ENCODE measurements at places on chromosomes 2 and 18.

GRCh38 chr18:70195852-70196434 lies 9.5 kb downstream of the RTTN start:
- peak; percentile 58 for DNase-seq

DNA sequence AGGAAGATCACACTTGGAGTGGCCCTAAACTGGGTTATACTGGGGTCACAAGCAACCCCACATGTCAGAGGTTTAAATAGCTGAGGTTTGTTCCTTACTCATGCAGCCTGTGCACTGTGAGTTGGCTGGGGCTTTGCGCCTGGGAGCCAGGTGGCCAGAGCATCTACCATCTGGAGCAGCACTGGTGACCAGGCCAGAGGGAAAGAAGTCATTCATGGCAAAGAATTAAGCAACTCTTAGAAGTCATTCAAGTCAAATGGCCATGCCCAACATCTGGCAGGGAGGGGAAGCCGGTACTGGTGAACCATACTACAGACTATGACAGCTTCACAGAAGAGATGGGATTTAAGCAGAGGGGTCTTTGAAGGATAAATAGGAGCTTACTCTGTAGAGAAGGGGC lies 90.7 kb downstream of the POLR1A start:
- no peak for DNase-seq

GRCh38 chr2:46689993-46690392 lies 210.6 kb downstream of the TMEM247 start:
- peak; percentile 60 for DNase-seq

DNA sequence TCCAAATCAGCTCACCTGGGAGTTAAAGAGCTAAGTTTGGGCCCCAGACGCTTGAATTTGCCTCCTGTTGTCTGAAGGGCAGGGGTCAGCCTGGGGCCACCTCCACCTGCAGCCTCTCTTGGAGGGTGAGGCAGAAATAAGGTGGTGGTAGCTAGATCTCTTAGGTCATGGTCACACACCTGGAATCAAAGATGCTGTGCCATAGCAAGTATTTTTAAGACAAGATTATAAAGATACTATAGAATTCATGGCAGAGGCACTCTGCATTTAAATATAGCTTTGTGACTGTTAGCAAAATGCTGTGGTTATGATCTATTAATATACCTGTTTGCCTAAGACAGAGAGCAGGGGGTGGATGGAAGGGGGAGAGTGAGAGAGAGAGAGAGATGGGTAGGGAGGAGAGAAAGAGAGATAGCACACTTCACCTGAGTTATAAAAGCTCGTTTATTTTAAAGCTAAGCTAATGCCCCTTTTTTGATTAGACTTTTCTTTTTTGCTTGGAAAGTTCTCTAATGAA lies 242.7 kb downstream of the TMEM182 start:
- no peak for DNase-seq

- DNase-seq: no peak
Measured at GRCh38 chr2:237501892-237502513, 15.0 kb downstream of the MLPH start.

DNA sequence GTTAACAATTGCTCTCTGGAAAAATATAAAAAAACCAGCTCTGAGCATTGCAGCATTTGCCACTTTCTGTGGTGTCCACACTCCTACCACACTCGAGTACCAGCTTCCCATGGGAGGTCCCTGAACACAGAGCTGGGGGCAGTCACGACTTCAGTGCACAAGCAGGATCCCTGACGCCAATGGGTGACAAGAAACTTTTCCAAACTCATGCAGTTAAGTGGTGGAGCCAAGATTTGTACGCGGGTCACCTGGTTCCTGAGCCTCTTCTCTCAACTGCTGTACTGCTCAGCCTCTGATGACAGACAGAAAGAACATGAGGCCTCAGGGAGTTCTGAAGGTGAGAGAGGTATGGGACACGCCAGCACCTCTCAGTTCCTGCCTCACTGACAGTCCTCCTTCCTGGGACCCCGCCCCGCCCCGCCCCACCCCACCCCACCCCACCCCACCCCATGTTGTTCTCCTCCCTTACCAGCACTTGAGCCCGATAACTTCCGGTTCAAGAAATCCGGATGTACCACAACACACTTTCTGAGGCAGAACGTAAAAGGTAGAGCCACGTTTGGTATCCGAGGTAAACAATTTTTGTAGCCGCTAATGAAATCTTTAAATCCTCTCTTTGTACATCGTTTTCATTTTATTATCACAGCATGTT lies 287.6 kb downstream of the MYCN start:
- DNase-seq: no peak

- peak; percentile 84 for DNase-seq
Measured at GRCh38 chr2:9336576-9337314, 86.6 kb downstream of the ITGB1BP1 start.

- peak; percentile 65 for DNase-seq
Measured at GRCh38 chr2:151159109-151159662, 102.5 kb downstream of the RBM43 start.

- DNase-seq: no peak
Measured at GRCh38 chr2:1611886-1612285, 132.4 kb downstream of the PXDN start.

DNA sequence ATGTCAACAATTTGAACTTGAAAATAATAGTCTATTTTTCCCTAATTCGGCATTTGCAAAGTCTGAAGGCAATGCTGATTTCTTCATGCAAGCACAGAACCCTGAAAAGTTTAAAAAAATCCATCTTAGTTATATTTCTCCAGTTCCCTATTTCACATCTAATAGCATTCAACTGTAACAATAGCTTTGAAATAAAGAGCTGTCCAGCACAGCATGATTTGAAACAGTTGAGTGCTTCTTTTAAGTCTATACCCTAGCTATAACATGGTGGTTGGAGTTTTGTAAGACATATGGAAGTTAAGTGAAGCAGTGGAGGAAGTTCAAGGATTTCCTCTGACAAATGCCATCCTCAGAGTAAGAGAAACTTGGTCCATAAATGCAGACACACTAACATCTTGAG lies 691.9 kb downstream of the ERBB4 start:
- no peak for DNase-seq

GRCh38 chr2:104702031-104702850 lies 151.7 kb upstream of the POU3F3 start:
- DNase-seq: peak; percentile 82

DNA sequence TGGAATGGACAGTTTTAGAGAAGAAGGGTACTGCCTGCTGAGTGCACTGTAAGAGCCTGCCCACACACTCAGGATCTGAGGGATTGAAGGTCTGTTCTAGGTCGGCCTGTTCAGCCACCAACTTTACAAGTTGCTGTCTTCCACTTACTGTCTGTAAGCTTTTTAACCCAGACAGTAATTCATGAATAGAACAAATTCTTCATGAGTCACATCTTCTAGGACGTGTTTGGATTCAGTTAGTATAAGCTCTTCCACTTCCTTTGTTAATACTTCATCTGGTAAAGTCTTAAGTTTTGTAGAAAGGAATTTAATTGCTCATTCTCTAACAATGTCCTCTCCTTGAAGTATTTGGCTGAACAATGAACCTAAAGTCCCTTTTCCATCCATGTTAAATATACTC lies 74.6 kb downstream of the PDE11A start:
- DNase-seq: no peak

DNA sequence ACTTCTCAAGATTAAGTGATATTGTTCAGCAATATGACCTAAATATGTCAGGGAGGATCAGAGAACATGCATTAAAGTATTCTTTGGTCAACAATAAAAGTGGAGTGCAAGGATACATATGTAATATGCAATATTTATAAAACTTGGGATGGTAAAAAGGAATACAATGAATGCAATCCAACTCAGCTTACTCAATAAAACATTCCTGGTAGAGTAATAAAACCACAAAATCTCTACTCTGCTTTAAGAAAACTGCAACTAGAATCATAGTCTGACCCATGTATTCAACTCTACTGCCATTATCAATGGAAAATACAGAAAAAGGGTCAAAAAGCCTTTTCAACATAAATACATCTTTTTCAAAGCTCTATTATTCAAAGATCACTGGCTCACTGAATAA lies 11.6 kb downstream of the IRS1 start:
- no peak for DNase-seq

GRCh38 chr2:9939587-9940485 lies 11.7 kb upstream of the GRHL1 start:
- no peak for DNase-seq

GRCh38 chr18:4599312-4599711 lies 144.2 kb upstream of the DLGAP1 start:
- DNase-seq: no peak

- no peak for DNase-seq
Measured at GRCh38 chr2:176923205-176923604, 289.4 kb upstream of the HNRNPA3 start.

DNA sequence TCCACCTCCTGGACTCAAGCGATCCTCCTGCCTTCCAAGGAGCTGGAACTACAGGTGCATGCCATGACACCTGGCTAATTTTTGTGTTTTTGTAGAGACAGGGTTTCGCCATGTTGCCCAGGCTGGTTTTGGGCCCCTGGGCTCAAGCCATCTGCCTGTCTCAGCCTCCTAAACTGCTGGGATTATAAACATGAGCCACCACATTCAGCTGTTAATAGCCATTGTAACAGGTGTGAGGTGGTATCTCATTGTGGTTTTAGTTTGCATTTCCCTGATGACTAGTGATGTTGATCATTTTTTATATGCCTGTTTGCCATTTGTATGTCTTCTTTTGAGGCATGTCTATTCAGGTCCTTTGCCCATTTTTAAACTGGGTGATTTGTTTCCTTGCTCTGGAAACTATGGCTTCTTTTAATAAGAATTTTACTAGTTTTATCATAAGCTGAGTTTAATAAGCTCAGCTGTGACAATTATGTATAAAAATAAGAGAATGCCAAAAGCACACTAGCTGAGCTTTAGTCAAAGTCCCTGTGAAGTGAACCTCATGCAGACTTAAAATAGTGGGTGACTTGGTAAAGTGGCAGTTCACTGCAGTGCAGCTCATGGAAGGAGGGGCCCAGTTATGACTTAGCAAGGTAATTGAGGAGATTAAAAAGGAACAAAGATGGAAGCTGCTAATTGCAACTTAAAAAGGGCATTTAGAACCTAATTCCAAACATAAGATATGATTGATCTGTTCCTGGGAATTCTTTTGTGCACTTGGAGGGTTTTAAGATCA lies 465.1 kb downstream of the TGIF1 start:
- DNase-seq: no peak

GRCh38 chr2:197207598-197207997 lies 103.0 kb downstream of the ANKRD44 start:
- DNase-seq: no peak

- DNase-seq: no peak
Measured at GRCh38 chr18:32770054-32770665, 2.7 kb downstream of the KLHL14 start.

GRCh38 chr2:104428155-104428554 lies 425.8 kb upstream of the POU3F3 start:
- DNase-seq: no peak

- DNase-seq: no peak
Measured at GRCh38 chr2:14143435-14143834, 489.1 kb upstream of the LRATD1 start.

GRCh38 chr2:170375192-170375591 lies 197.2 kb downstream of the MYO3B start:
- DNase-seq: no peak

DNA sequence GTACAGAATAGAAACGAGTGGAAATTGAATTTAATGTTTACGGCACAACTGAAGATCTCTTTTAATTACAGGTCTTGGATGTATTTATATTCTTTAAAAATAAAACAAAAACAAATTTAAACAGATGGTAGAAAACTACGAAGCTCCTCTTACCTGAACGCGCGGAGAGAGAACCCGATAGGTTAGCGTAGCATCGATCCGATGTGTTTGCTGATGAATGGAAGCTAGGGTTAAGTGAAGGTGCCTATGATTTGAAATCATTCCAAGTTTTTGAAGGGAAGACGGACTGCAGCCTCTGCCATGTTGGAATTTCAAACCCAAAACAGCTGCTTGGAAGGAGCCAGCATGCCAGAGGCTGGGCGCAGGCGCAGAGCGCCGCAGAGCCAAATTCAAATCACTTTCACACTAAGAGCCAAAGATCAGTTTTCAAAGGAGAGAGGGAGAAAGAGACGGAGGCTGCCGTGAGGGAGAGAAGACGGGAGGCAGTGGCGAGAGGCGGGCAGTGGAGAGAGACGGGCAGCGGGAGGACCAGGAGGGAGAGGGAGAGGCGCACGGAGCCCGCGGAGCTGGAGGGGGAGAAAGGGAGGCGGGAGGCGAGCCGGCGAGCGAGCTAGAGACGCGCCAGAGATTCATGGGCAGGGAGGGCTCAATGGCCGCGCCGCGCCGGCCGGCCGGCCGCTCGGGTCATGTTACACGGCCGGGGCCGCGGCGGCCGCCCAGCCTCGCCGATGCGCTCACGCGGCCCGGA lies at the start of gene FIGN:
Gene FIGN (minus strand): TSS at position 324 of the 748 bp plus-strand sequence. CDS start 1,081 bp downstream, outside the sequence.
- DNase-seq: peak; percentile 96

DNA sequence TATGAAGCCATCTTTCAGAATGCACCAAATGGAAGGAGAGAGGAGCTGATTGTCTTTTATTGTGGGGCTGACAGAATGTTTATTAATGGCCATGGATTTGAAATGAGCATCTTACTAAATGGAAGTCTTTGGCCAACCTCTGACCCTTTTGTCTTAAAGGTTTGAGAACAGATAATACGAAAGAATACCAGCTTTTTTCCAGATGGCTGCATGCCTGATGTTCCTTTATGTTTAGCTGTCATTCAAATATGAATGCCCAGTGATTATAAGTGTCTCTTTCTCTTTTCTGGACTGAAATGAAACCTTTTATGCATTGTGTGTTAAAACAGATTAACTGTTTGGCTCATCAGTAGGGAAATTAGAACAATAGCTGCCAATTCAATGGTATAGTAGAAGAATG lies 46.0 kb downstream of the PARD3B start:
- DNase-seq: peak; percentile 92

- DNase-seq: no peak
Measured at GRCh38 chr2:179037807-179038206, 12.1 kb downstream of the CCDC141 start.

DNA sequence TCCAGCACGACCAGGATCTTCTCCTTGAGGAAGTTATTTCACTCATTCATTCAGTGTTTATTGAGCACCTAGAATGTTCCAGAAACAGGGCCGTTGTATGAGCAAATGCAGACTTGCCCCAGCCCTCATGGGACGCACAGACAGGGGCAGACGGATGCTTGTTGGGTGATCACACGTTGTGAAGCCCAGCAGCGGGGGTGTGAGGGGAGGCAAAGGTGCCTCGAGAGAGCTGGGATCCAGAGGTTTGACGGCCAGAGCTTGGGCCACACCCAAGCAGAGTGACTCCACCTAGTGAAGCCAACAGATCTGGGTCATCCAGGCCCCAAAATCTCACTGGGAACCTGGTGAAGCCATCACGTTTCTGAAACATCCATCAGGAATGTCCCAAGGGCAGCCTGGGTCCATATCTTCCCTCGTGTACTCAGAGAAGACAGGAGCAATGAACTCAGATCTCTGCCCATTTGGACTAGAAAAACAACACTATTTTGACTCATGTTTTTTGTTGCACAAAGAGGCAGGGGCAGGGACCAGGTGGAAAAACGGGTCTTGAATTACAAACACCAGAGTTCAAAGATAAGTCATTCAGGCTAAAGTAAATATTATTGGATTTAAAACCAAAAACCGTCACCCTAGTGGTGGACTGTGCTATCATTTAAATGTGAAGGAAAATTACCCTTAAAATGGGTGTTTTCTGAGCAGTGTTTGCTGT lies 54.9 kb upstream of the RBM44 start:
- no peak for DNase-seq

Measured in eye (tissue), 1 donor.